GM03348 (cell line): ENCODE measurements at places on chromosomes 2 and 18.

DNA sequence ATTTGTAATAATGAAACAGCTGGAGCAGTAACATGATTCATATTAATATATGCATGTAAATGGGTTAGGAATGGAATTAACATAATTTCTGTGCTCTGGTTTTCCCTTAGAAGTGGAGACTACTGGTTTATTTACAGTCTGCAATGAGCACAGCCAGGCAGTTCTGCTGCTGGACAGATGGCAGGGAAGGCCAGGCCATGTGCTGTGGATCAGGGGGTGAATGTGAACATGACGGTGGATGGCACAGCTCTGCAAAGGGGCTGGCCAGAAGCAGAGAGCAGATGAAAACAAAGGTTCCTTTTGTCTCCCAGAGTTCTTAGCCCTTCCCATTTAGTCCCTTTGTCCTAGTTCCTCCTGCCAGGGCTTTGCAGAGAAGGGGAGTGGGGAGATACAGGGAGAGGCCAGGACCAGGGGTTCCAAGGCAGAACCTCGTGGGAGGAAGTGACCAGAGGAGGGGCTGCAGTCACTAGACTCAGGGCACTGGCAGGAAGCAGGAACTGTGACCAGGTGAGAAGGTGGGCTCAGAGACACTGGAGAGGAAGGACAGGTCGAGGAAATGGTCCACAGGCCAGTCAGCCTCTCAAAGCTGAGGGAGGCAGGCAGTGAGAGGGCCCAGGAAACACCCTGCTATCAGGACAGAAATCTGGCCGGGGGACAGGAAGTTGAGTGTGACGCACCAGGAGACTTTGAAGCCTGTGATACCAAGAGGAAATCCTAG, 112.9 kb upstream of the ATP8B1 start:
- no peak for DNase-seq

GRCh38 chr2:220198896-220199295, 571.5 kb downstream of the SLC4A3 start:
- peak; percentile 85 for DNase-seq

DNA sequence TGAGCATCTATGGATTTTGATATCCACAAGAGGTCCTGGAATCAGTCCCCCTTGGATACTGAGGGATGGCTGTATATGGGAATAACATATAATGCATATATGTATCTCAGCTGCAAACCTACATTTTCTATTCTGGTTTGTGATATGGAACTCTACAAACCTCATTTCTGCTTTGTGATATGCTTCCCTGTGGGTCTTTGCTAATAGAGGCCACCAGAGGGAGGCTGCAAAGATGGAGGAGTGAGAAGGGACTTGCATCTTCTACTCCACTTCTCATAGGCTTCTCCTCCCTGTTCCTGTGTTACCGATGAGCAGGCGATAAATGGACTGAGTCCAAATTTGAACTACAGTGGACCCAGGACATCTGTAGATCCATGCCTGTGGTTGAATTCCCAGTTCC, 37.8 kb downstream of the ARID5A start:
- DNase-seq: no peak

DNA sequence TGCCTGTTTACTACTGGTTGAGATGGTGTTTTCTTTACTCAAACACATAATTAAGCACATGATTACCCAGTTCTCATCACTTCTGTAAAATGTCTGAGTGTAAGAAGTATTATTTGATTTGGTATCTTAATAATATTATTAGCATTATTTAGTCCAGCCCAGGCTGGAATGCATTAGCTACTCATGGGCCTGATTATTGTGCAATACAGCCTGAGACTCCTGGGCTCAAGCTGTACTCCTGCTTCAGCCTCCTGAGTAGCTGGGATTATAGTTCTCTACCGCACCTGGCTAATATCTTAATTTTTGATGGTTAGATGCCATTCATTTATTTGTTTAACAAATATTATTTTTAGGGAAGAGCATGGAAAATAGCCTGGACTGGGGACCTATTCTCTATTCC, 197.6 kb upstream of the MC4R start:
- DNase-seq: no peak

- DNase-seq: no peak
Measured at GRCh38 chr2:145160855-145161254, 640.9 kb upstream of the ZEB2 start.

DNA sequence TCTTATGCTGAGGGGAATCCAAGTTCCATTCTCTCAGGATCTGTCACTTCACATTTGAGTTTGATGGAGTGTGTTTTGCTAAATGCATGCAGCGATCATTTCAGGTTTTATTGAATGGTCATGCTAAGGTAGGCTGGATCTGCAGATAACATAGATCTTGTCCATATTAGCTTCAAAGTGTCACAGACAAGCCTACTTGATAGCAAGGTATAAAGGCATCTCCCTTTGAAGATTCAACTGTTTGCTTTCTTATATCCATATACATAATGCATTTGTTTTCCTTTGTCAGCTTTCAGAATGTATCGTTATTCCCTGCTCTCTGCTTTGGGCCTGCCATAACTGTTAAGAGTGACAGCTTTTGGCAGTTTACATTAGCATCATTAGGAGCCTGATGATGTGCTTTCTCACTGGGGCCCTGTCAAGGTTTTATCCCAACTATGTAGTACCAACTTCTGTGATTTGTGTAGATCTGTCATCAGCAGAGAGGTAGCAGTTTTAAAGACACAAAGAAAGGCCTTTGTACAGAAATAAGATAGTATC, 604.3 kb upstream of the CDH7 start:
- no peak for DNase-seq

GRCh38 chr2:28095622-28096021, 205.1 kb downstream of the BABAM2 start:
- DNase-seq: no peak

DNA sequence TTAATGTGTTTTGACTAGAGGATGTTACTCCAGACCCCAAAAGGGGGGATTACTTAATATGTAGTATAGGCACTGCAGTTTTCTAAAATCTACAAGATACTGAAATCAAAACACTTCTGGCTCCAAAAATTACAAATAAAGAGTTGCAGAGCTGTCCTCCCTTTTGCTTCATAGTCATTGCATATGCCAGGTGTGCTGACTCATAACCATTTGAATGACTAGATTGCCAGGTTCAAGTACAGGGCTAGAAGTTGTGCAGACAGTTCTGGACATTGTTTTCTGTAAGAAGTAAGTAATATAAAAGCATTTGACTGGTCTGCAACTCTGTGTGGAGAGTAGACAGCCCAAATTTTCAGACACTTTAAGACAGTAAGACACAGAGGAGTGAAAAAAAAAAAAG, 6.7 kb downstream of the CWC22 start:
- DNase-seq: no peak

- DNase-seq: no peak
Measured at GRCh38 chr2:178978667-178979066, 71.3 kb downstream of the CCDC141 start.

DNA sequence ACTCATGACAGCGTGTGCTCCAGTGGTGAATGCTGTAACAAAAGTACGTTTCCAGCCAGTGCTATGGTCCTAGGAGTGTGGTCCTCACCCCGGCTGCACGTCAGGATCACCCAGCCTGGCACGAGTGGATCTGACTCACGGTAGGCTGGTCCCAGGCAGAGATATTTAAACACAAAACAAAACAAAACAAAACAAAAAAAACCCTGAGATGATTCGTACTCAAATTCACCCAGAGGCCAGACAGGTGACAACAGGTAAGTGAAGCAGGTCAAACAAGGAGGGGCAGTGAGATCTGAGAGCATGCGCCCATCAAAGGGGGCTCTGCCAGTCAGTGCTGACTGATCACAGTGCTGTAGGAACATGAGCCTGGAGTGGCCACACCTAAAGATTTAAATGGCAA, 43.2 kb downstream of the C2orf76 start:
- no peak for DNase-seq

- DNase-seq: no peak
Measured at GRCh38 chr18:67276638-67277037, 239.9 kb downstream of the DSEL start.

GRCh38 chr2:199988151-199988550, 32.8 kb downstream of the MAIP1 start:
- no peak for DNase-seq

DNA sequence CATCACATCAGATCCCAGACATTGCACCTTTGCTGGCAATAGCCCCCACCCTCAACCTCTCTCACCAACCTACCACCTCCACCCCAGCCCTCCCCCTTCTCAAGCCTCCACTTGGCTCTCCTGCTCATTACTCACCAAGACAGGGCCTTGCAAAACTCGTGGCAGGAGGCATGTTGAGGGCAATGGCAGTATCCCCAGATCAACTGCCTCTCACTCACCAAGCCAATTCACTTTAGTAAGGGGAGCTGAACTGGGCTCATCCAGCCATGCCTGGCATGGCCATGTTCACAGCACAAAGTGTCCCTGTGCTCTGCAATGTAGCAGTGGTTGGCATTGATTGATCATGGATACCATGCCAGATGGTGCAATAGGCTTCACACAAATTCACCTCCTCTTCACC, 46.3 kb upstream of the TEX51 start:
- DNase-seq: no peak

DNA sequence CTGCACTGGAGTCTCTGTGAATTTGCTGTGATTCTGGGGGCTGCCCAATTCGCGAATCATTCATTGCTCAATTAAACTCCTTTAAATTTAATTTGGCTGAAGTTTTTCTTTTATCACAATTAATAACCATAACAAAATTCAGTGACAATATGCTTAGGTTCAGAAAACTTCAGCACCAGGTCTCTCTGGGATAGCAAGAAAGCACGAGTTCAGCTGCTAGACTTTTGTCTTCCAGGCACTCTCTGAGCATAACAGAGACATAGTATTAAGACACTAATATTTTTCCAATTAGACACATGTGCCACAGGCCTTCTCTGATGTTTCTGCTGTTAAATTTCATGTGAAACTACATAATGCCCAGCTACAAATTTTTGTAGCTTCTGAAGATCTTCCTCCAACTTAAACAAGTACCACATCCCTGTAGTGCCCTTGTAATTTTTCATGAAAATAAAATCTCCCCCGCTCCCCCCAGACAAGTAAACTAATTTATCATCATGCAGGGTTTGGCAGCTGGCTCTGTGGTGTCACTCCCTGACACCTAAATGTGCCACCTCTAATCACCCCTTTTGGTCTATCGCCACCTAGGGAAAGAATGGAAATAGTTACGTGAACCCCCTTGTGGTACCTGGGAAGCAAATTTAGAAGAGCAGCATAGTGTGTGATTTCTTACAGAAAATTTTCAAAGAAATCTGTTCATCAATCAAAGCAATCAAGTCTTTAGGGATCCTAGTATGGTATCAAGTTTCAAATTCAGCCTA, 94.1 kb downstream of the CSRNP3 start:
- DNase-seq: no peak

DNA sequence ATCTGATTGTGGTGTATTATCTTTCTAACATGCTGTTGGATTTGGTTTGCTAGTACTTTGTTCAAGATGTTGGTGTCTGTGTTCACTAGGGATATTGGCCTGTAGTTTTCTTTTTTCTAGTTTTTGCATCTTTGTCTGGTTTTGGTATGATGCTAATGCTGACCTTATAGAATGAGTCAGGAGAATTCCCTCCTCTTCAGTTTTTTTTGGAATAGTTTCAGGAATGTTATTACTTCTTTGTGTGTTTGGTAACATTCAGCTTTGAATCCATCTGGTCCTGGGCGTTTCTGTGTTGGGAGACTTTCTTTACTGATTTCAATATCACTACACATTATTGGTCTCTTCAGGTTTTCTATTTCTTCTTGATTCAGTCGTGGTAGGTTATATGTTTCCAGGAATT, 124.2 kb upstream of the EPB41L5 start:
- DNase-seq: peak; percentile 74
